ENCODE measurements at places on chromosomes 7 and 10.
A peak's percentile ranks its signal among the peaks of the same experiment; 100 is the strongest.

- DNase-seq, result no peak
Measured at GRCh38 chr7:45253368-45253767, 95.8 kb downstream of the RAMP3 start.

- no peak for DNase-seq
Measured at GRCh38 chr10:14691359-14691758, 83.3 kb downstream of the FAM107B start.

DNA sequence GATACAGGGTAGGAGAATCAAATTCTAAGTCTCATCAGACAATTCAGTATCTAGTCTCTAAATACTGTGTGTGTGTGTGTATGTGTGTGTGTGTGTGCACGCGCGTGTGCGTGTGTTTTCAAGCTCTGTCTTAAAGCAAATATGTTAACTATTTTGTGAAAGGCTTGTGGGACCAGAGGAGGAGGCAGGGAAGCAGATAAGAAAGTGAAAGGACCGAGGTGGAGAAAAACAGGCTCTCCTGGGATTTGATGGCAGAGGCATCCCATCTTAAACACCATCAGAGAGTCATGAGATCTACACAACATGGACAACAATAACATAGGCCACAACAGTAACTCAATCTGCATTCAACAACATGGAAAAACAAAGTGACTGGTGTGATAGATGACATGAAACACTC, 67.1 kb downstream of the PIP4K2A start:
- no peak for DNase-seq

DNA sequence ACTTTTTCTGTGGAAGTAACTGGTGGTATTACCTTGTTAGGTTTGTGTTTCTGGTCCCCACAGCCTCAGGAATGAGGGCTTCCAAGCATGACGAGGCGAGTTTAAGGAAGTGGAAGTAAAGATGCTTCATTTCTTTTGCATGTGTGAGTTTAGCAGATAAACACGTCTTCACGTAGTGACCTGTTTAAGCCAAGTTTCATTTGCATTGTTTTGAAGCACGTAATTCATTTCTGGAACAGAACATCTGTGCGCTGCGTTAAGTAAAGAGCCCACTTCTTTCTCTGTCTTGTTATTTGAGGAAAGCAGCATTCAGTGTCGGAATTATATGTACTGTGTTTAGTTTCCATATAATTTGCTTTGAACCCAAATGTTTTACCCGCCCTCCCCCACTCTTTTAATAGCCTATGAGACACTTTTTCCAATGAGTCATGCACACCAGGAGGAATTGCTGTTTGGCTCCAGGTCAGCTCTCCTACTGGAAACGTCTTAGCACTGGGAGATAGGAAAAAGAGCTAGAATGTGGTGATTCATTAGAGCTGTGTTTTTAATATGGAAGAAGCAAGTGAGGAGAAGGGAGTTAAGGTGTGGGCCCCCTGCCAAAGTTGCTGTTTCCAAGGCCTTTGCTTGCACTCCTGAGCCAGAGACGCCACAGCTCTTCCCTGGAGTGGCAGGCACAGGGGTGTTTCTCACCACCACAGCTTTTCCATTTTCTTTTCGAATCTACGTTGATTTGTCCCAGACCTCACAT, 36.7 kb downstream of the BTBD16 start:
- DNase-seq, result no peak

DNA sequence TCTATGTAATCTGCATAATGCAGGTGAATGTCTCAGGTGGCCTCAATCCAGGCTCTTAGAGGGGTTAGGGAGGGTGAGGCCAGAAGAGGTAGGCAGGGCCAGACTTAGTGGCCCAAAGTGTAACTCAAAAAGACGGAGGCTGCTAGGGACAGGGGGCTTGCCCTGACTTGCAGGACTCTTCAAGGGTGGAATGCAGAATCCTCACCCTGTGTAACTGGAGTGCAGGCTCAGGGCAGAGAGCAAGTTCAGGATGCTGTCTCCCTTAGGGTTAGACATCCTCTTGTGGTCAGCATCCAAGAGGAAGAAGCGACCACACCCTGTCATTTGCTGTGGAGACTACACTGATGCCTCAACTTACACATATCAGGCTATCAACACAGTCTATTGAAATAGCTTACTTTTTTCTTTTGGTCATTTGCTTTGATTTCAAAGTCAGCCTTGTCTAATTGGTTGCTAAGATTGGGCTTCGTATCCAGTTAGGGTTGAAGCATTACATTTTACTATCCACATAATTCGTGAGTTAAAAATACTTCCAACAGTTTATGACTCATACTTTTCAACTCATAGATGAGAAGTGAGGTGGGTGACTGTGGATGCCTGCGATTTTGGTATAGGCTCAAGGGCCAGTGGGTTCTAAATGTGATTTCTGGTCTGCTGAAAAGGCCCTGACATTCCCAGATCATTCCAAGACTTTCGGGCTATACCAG, 563.6 kb downstream of the SUGCT start:
- DNase-seq, result no peak

- no peak for DNase-seq
Measured at GRCh38 chr7:107628461-107629064, 32.1 kb upstream of the SLC26A4 start.

DNA sequence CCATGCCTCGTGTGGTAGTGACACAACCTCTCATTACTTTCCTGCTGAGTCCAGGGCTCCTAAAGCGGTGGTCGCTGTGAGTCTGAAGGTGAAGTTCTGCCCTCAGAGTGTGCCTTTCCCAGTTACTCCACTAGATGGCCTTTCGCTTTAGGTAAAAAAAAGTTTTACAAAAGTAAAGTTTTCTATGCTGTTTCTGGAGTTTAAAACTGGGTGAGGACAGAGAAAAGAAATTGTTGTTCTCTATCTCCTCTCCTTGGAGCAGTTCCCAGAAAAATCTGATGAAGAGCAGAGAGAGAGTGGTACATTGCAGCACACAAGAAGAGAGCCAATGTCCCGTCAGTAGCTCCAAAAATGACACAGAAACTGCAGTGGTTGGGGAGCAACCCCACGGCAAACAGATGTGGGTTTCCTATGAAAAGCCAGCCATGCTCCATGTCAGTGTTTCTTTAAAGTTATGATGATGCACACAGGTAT, 257.1 kb downstream of the GLI3 start:
- DNase-seq, result peak; percentile 87

DNA sequence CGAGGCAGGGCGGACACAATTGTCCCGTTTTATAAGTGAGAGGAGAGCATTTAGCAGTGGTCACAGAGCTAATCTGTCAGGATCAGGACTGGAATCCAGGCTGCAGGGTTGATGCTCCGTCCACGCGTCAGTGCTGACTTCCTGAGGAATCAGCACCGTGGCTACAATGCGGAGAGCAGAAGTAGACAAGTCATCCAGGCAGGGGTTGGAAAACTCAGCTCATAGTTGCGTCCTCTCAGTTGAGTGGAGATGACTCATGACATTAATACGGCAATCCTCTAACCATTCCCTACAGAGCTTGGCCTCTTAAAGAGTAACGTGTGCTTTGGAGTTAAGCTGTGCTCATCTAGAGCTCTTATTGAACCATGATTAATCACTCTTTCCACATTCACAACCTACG, 17.1 kb upstream of the HTR5A start:
- no peak for DNase-seq

DNA sequence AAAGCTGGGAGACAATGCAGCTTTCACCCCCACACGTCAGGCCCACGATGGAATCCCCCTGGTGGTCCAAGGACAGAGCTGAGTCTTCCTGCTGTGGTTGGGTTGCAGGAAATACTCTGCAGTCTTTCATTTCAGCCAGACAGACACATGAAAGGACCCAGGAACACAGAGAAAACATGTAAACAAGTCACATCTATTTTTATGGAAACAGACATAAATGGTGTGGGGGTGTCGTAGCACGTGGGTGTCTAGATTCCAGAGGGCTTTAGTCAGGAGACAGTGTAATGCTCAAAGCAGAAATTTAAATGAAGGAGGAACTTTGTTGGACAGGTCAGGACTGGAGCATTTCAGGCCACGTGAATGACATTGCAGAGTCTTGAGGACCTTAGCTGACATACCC, 444.6 kb downstream of the SUGCT start:
- DNase-seq, result no peak

DNA sequence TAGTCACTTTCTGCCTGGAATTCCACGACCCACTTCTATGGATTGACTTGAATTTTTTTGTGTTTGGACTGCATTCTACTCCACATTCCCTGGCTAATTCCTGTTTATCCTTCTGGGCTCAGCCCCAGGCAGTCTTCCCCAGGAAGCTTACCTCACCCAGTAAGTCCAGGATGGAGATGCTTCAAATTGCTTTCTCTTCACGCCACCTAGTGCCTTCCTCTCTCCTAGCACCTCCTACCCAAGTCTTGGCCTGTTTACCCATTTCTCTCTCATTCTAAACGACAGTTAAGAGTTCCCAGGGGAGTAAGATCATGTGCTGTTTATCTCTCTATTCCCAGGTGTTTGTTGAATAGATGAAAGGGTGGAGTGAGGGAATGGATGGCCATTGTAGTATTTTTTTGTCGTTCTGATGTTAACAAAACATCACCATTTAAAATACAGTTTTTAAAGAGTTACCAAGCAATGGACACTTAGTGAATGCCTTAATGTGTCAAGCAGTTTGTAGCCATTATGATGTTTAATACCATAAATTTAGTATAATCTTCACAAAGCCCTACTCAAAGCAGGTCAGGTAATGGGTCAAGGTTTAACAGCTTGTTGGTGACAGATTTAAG, 45.5 kb upstream of the TARP start:
- peak; percentile 85 for DNase-seq

- DNase-seq, result no peak
Measured at GRCh38 chr10:117720931-117721835, 178.6 kb downstream of the EMX2 start.

DNA sequence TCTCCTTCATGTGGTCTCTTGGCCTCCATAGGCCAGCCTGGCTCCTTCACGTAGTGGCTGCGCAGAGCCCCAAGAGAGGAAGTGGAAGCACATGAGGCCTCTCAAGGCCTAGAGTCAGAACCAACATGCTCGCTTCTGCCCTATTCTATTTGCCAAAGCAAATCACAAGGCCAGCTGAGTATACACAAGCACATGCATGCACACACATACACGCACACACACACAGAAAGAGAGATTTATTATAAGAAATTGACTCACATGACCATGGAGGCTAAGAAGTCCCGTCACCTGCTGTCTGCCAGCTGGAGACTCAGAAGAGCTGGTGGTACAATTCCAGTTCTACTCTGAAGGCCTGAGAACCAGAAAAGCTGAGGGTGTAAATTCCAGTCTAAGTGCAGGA, 64.3 kb upstream of the NRP1 start:
- DNase-seq, result no peak

DNA sequence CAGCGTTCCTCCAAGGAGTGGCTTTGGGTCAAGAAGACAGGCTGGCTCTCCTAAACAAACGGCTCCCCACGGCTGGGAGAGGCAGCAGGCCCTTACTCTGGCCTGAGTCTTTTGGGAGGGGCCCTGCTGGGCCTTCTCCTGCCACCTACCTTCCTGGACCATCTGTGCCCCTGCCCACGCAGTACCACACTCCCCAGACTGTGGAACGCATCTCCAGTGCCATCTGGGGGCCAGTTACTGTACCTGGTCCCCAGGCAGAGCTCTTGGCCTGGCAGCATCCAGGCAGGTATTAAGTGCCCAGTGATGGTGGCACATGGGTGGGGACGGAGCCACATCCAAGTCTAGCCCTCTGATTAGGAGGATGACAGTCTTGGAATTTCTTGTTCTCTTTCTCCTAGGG, 14.4 kb downstream of the ALKBH4 start:
- DNase-seq, result no peak

All from cardiac muscle cell (in vitro differentiated cells and primary cell).